ENCODE measurements at places on chromosomes 6 and 20.

DNA sequence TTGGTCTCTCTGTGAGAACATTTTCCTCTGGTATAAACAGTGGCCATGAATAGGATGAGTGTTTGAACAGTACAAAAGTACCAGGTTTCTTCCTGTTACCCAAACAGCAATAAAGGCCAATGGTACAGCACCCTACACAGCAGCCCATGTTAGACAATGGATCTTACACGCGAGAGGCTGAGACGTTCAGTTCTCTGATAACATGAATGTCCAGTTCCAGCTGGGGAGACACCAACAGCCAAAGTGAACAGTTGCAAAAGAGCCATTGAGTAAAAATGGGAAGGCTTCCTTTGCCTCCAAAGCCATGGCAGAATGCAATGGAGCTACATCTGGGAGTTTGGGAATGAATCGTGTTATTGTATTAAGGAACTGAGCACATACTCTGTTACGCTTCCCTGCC is 246.8 kb upstream of the SGK1 start:
- no peak for DNase-seq

DNA sequence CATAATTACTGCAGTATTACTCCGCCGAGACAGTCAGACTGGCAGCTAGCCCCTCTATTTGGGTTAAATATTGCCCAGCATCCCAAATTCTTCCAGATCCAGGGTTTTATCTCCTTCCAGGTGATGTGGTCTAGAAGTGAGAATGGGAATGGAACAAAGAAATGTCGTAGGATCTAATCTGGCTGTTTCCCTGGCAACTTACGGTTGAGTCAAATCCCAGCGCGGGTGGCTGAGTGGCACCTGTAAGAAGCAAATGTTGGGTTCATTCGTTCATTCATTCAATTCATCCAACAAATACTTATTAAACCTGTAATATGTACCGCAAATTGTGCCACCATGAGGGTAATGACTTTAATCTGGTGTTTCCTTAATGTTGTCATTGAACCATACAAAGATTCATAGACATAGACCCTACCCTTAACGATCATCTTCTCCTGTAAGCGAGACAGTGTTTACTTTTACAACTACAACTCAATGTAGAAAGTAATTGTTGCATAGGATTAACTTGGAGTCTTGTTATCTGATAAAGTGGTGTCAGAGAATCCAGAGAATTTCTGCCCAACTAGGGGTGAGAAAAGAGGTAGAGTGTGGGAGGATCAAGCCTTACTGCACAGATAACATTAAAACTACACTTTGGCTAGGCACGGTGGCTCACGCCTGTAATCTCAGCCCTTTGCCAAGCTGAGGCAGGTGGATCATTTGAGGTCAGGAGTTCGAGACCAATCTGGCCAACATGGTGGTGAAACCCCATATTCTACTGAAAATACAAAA is 91.3 kb upstream of the ADGRF1 start:
- DNase-seq, result no peak

- no peak for DNase-seq
Measured at GRCh38 chr20:11000416-11000815, 326.6 kb upstream of the JAG1 start.

DNA sequence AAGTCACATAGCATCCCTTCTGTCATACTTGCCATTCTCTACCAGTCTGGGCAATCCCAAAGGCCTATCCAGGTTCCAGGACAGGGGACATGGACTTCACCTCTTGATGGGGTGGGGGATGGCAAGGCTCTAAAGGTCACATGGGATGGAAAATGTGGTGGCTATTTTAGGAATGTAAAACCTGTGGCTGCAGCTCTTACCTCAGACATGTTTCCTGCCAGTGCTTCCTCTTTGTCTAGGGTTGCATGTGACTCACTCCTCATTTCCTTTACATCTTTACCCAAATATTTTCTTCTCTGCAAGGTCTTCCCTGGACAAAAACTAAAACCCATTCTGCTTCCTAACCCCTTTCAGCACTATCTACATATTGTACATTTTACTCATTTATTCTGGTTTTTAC is 135.7 kb downstream of the BTBD3 start:
- peak; percentile 60 for DNase-seq

DNA sequence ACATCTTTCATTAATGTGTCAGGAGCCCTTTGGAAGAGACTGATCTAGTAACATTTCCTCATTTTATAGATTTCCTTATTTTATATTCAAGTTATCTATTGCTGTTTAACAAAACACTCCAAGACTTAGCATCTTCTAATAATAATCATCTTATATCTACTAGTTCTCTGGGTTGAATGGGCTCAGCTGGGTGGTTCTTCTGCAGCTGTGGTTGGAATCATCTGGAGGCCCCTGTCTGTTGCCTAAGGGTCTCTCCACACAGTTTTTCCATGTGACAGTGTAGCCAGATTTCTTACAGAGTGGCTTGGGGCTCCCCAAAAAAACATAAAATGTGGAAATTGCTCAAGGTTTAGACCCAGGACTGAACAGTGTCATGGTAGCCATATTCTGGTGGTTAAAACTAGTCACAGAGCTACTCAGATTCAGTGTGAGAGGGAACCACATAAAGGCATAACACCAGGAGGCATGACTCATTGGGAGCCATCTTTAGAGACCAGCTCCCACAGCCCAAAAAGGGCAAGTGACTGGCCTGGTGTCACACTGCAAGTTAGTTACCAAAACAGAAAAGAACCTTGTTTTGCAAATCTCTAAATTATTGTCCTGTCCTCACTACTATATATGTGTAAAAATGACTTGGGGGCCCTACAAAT is 11.5 kb downstream of the SLC2A10 start:
- DNase-seq, result no peak

DNA sequence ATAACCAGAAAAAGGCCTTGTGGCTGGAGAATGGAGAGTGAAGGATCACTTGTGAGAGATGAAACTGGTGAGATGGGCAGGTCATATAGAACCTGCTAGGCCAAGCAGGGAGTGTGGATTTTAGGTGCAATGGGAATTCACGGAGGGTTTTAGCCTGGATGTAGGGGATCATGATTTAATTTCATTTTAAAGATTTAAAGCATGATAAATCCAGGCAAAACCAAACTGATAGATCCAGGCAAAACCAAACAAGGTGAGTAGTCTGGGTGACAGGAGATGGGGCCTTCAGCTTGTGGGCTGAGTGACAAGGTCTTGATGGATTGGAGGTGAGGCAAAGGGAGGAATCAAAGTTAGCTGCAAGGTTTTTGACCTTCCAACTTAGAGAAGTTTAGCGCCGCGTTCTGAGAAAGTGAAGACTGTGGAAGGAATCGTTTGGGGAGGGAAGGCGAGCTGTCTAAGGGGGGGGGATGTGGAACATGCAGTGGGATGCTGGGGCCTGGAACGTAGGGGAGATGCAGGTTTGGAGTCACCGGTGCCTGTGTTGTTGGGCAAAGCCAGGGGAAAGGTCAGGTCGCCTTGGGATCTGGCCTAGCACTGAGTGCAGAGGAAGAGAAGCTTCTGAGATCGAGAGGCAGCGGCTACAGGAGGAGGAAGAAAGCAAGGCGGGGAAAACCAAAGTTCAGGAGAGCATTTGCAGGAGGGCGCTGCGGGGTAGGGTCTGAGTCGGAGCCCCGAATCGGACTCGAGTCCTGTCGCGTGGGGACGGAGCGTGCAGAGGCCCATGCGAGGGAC is 1.3 kb upstream of the PLCG1 start:
- DNase-seq, result no peak

DNA sequence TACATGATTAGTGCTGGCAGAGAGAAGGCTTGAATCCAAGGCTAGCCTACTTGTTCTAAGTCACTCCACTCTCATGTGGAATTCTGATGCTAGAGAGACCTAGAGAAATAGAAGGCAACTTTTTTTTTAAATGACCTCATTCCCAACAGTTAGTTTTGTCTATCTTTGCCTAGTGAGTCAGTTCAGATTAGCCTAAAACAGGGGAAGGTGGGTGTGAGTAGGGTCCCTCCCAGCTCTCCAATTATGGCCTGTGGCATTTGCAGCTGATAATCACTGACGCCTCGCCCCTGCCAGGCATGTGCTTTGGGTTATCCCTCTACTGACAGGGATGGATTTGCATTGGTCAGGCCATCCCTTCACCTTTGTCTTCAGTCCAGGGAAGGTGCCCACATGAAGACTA is 13.6 kb downstream of the TXLNB start:
- DNase-seq, result no peak

DNA sequence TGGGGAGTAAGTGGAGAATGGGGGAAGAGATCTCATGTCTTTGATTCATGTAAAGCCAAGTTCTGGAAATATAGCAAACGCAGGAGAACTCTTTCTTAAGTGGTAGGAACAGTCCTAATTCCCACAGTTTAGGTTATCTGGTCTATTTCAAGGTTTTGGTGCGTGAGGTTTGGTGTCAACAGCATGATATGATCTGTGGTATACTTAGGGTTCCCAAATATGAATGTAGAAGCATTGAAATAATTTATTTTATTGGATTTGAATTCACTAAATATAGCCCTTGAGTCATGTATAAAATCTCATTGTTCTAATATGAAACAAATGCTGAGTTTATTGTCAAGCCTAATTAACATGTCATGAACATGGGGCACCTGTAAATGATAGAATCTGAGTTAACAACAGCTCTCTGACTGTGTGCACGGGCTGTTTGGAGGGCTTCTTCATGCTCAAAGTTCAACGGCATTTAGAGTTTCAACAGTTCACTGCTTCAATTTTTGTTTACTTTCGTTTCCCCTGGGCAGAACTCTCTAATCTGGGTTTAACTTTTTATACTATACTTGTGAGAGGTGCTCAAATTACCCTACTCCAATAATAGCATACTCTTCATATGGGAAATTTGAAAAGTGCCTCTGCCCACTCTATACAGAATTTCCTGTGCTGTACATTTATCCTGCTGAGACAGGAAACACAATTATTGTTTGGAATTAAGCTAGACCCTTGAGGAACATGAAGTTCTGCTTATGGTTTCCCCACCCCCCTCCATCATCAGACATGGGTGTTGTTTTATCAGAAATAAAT is 236.3 kb upstream of the ZNF217 start:
- peak; percentile 81 for DNase-seq

GRCh38 chr20:56840716-56841261 is 211.7 kb downstream of the TFAP2C start:
- no peak for DNase-seq

DNA sequence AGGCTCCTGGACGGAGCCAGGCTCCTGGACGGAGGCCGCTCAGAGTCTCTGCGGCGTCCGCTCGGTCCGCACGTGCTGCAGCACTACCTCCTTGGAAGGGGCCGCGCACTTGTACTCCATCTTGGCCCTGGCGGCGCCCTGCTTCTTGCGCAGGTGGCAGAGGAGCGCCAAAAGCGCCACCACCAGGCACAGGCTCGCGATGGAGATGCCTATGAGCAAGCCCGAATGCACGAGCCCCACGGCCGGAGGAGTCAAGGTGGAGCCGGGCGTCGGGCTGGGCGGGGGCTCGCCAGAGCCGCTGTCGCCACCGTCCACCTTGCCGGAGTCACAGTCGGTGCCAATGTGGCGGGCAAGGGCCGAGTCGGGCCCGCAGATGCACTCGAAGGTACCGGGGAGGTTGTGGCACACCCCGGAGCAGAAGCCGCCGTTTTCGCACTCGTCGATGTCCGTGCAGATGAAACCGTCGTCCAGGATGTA is 1.7 kb downstream of the THBD start:
- DNase-seq, result no peak

DNA sequence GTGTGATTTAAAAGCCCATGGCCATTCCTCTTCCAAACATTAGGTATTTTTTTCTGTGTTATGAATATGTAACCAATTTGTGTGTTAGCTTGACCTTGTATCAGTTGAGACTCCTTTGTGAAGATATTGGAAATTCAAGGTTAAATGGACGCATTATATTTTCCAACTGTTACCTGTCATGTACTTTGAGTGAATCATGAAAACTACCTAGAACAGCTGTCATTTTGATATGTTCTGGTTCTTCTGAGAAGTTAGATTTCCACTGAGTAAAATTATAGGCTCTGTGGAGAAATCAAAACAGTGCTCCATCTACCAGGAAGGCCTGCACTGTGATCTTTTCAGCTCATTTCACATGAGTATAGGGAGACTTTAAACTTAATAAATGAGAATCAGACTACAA is 470.0 kb downstream of the NKAIN2 start:
- DNase-seq, result no peak

DNA sequence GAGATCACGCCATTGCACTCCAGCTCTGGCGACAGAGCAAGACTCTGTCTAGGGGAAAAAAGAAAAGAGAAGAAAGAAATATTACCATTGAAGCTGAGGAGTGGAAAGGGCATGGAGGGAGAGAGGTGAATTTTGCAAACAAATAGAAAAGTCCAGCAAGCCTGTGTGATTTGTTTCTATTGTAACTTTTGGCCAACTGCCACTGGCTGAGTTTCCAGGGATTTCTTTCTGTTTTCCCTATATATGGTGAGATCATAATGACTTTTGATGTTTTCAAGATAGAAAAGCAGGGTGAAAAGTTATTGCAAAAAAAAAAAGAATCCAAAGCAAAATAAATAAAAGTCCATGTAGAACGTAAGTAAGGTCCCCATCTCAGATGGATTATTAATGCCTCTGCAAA is 184.2 kb upstream of the RALGAPA2 start:
- no peak for DNase-seq

DNA sequence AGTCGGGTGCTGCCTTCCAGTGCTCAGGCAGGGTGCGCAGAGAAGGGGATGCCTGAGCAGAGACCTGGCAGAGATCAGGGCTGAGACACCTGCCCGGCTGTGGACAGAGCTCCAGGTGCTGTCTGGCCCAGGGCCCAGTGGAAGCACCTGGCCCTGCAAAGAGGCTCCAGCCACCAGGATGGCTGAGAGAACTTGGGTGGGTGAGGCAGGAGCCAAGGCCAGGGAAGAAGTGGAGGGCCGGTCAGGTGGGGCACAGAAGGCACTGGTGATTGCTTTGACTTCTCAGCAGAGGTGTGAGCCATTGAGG is 31.2 kb downstream of the PNLDC1 start:
- DNase-seq, result no peak

- DNase-seq, result no peak
Measured at GRCh38 chr6:29764422-29765196, 41.4 kb downstream of the HLA-F start.
